Stimulated activated CD4-positive, alpha-beta T cell treated with anti-CD3 and anti-CD28 coated beads, Interleukin-1b, Interleukin-23, amount 100 ng/mL, for 48 hours (primary cell): ENCODE measurements at places on chromosomes 6 and 20.

GRCh38 chr6:43853066-43853650, 83.1 kb downstream of the VEGFA start:
- DNase-seq = no peak

- no peak for DNase-seq
Observed at GRCh38 chr20:51182571-51182970, 159.7 kb upstream of the KCNG1 start.

- no peak for DNase-seq
Observed at GRCh38 chr20:63895952-63896263, 982 bp downstream of the DNAJC5 start.

DNA sequence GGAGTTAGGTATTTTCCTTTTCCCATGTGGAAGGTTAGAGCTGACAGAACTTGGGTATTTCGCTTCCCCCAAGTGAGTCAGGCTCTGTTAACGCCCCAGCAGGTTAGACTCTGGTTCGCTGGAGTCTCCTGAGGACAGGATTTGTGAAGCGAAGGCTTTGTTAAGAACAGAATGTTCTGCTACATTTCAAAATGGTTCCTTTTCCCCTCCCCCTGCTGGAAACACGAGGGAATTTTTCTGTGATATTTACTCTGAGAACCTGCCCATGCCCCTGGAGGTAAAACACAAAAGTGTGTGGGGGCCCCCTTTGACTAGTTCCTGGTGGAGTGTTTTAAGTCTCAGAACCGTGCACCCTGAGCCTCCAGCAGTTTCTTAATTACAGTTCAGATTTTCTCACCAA, 731.4 kb upstream of the CITED2 start:
- DNase-seq = no peak

DNA sequence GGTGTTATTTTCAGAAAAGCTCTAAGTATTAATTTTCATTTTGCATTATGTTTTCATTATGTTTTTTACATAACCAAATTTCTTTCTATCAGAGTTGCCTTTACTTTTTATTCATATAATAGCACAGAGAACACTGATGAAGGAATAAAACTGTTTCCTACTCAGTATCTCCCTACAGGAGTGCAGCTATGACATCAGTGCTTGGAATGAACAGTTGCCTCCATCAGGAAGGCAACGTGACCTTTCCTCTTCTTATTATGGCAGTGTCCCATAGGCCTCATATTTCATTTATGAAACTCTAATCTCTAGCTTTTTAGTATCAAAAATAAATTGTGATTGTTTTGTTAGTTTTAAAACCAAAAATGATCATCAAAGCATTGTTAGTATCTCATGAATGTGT, 712.8 kb downstream of the CD109 start:
- DNase-seq = no peak
